ENCODE measurements at places on chromosomes 1 and 21.

GRCh38 chr1:182484067-182484466 lies 34.1 kb downstream of the RGSL1 start:
- ATAC-seq = no peak

DNA sequence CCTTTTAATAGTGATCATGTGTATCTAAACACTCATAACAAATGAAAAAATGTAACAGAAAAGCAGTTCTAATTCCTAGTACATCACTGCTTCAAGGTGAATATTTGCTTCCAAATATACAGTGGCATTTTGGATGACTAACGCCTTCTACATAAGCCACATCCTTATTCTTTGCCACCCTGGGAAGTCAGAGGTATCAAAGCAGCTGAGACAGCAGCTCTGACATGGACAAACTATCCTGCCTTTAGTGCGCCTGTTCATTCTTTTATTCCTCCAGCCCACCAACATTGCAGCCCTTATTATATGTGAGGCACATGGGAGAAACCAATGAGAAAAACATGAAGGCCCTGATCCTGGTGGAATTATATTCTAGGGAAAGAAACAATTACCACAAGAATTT lies 183.0 kb downstream of the APP start:
- ATAC-seq = no peak

DNA sequence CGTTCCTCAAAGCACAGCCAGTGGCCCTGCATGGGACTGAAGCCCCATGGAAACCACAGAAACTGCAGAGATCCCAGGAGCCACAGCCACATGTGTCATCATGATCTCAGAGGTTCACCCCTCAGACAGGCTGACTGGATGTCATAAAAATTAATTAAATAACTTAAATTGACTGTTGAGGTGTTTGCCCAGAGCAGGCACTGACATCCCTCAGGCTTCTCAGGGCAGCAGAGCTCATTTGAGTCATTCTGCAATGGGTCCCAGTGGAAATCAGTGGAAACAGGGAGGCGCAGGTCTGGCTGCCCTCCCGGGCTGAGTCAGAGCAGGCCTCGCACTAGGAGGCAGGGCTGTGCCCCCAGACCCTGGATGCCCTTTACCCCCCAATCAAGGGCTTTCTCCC lies 135.1 kb downstream of the CDC7 start:
- ATAC-seq = no peak

- no peak for ATAC-seq
Measured at GRCh38 chr1:88043834-88044233, 640.2 kb upstream of the PKN2 start.

DNA sequence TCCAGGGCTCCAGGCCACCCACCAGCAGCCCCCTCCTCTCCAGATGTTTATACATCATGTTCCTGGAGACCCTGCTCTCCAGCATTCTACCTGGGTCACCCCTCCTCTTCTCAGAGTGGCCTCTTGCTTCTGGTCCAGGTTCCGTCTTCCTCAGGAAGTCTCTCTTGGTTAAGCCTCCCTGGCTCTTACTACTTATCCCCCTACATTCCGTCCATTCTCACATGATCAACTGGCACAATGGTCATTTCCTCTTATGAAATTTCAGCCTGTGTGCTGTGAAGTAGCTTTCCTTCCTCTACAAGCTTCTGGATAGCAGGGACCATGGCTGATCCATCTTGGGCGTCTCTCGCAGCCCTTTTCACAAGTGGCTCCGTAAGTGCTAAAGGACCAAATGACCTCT lies 33.9 kb upstream of the ATP2B4 start:
- ATAC-seq = no peak

DNA sequence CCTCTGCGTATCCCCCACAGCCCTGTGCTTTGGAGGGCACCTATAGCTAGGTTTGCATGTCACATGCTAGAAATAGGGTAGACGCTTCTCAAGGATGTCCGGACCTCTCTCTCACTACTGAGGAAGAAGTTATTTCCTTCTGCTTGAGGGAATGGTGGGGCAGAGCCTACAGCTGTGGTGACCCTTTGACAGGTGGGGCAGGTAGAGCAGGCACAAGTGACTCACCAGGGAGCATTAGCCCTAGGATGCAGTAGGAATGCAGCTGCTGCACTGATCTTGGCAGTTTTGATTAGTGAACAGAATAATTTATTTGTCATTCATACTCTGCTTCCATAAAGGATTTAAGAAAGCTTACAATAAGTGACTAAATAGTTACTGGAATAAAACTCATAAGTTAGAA lies 129.6 kb upstream of the HOOK1 start:
- ATAC-seq = no peak

DNA sequence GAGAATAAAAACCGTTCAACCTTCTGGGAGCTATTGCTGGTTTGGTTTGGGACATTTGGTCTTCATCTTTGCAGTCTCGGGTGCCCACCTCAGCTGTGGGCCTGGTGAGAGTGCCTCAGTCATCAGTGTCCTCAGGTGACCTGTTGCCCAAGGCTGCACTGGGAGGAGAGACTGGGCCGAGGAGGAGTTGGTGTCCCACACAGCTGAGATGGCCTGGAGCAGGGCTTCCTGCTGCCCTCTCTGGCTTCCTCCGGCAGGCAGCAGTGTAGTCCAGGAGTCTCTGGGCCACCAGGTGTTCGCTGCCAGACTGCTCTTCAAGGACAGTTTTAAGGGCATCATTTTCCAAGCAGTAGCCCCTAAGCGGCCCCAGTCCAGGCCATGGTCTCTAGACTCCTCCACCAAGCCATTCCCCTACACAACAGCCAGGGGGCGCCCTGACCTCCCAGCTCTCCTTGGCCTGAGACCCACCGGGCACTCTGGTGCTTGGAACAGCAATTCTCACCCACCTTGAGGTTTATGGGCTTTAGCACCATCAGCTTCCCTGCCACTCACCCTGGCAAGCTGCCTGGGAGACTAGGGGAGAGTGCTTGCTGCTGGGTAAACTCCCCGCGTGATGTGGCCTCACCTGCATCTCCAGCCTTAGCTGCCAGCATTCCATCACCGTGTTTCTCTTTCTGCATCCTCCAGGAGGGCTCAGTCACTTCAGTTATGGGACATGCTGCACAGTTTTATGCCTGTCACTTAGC lies 9.1 kb upstream of the SYTL1 start:
- peak; percentile 87 for ATAC-seq

DNA sequence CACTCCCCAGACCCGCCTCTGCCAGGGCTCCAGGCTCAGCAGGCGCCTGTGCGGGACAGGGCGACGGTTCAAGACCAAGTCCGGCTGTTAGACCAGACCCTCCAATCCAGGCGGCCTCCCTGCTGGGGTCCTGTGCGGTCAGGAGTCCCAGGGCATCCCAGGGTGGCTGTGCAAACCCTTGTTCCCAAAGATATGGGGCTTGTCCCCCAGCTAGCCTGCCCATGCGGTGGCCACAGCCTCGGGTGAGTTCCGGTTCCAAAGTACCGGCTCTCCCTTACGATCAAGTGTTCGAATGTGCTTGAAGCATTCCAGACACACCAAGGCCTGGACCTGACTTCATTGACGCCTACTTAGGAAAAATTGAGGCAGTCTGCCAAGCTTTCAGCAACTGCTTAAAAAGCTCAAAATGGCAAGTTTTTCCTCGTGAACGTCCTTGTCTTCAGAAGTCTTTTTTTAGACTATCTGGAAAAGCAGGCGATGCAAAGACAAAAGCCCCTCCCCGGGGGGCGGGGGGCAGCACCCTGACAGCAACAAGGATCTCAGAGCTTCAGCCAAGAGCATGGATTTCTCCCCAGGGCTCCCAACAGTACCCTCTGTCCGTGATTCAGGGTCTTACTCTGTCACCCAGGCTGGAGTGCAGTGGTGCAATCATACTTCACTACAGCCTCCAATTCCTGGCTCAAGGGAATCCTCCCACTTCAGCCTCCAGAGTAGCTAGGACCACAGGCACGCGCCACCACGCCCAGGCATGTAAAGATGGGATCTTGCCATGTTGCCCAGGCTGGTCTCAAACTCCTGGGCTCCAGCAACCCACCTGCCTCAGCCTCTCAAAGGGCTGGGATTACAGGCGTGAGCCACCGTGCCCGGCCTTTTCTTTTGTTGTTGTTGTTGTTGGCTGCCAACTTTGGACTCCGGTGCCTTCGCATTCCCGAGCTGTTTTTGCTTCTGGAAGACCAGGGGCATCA lies 2.3 kb downstream of the FAAP20 start:
- ATAC-seq = no peak

- no peak for ATAC-seq
Measured at GRCh38 chr1:26023826-26024225, 2.3 kb downstream of the EXTL1 start.

- peak; percentile 7 for ATAC-seq
Measured at GRCh38 chr1:116373431-116374352, 648 bp downstream of the ATP1A1 start.

DNA sequence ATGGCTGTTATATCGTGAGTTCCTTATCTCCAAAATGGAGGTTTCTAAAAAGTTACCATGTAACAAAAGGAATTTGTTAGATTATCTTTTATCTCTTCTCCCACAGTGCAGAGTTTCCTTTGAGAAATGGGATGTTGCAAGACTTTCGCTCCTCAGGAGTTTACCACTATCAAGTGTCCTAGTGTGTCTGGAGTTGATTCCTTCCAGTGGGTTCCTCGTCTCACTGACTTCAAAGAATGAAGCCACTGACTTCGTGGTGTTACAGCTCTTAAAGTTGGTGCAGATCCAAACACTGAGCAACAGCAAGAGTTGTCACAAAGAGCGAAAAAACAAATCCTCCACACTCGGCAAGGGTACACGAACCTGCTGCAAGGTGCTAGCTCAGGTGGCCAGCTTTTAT lies 37.0 kb downstream of the SPAG17 start:
- no peak for ATAC-seq

DNA sequence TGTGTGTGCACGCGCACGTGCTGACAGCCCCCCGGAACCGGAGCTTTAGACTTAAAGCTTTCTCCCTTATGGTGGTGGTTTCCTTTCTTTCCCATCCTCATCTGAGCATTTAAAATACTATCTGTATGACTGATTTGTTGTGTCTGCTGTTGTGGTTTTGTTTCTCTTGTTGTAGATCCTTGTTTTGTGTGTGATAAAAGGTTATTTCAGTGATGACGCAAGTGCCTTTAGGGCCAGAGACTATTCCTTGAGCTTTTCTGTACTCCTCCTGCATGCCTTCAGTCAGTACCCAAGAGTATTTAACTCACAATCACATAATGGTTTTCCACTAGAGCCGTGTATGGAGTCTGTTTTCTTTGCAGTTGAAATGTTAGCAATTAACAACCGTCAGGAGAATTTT lies 45.4 kb downstream of the LCA5L start:
- ATAC-seq = no peak

DNA sequence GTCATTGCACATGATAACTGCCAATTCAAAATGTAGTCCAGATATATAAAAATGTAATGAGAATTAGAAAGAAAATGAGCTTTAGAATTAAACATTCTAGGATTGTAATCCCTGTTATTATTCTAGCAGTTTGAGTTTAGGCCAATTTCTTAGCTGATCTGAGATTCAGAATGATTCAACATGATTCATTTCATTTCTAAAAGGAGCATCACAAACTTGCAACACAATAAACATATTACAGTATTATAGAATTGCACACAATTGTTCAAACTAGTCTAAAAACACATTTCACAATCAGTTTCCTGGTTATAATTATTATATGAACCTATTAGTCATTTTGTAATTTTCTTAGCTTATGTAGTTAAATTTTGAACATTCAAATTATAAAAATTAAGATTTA lies 43.3 kb upstream of the TSHB start:
- ATAC-seq = no peak

DNA sequence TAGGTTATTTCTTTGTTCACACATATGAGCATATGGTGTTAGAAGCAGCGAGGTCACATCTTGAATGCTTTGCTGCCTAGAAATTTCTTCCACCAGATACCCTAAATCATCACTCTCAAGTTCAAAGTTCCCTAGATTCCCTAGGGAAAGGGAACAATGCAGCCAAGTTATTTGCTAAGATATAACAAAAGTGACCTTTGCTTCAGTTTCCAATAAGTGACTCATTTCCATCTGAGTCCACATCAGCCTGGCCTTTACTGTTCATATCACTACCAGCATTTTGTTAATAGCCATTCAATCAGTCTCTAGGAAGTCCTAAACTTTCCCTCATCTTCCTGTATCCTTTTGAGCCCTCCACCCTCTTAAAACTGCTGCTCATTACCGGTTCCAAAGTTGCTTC lies 1502.5 kb downstream of the KCNT2 start:
- no peak for ATAC-seq

DNA sequence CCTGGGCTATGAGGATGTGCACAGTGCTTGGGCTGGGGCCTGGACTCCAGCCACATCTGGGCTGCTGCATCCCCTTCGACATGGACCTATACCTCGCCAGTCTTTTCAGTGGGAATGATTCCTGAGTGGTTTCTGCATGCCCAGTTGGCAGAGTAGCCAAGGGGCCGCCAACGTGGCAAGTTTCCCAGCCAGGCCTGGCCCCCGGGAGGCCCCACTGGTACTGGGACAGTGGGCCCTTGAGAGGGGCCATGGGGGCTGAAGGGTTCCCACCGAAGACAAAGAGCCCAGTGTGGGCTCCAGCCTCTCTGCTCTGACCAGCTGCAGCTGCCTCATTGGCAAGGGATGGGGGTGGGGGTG lies 15.4 kb downstream of the RAP1GAP start:
- ATAC-seq = no peak

- ATAC-seq = no peak
Measured at GRCh38 chr1:171142416-171143385, 42.4 kb upstream of the FMO2 start.

DNA sequence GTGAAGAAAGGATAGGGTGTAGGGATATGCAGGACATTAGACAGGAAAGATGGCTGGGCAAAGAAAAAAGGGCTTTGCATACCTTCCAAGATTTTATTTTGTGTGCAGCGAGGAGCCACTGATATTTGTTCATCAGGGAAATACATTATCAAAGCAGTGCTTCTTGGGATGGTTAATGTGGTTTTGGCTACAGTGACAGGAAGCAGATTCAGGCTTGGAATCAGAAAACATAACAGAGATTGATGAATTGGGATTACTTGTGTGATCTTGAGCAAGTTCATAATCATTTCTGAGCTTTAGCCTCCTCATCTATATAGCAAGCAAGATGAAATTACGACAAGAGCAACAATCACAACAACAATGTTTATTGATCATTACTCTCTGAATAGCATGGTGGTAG lies 249.2 kb upstream of the SGIP1 start:
- ATAC-seq = no peak

- ATAC-seq = no peak
Measured at GRCh38 chr1:56074007-56074651, 505.2 kb downstream of the PLPP3 start.

- no peak for ATAC-seq
Measured at GRCh38 chr1:56123421-56123820, 455.9 kb downstream of the PLPP3 start.

DNA sequence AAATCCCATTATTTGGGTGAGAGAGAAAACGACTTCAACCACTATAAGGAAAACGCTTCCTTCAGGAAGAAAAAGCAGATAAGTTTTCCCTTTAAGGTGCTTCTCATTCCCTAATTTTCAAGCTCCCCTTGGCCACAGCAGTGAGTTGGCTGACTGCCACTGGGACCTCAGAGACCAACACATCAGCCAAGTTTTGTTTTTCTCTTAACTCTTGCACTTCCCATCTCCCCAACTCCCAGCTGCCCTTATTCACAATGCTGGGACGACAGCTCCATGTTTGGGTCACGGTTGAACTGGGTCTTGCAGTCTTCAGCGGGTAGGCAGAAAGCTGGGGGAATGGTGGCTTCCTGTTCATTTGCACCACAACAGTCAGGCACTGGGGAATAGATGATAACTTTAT lies 18.9 kb downstream of the SGIP1 start:
- ATAC-seq = no peak
